CD4-positive, alpha-beta memory T cell (primary cell): ENCODE measurements at places on chromosomes 1 and 21. TPM values are rescaled to one million over a fixed set of nuclear protein-coding genes. Genes with fewer than 3 reads are reported as not detected.

C1QC gene
- total RNA-seq: 3.3 TPM

LCE2C gene
- not detected for total RNA-seq

DNASE2B gene
- not detected for total RNA-seq

FAM110D gene
- total RNA-seq: not detected

C1QTNF12 gene
- total RNA-seq: 2.4 TPM

ARHGAP29 gene
- not detected for total RNA-seq

TMEM51 gene
- total RNA-seq: 0.47 TPM

GRCh38 chr21:15567191-15567590 is 162.6 kb upstream of the USP25 start:
- no peak for DNase-seq

- DNase-seq: no peak
Observed at GRCh38 chr1:235809688-235810397, 56.9 kb downstream of the LYST start.

DNA sequence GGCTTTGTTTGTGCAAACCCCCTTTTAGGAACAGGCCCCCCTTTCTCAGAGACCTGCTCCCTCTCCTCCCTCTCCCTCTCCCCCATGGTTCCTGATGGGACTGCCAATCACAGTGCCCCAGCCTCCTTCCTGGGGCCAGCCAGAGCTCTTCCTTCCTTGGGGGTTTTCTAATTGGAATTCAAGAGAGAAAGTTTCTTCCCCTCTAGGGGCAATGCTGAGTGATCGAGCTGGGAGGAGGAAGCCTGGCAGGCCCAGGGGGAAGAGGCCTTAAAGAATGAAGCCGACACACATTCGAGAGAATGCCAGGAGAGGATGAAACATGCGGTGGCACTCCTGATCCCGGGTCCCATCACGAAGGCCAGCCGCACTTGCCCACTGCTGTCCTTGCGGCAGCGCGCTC is 21.3 kb upstream of the COL16A1 start:
- no peak for DNase-seq

DNA sequence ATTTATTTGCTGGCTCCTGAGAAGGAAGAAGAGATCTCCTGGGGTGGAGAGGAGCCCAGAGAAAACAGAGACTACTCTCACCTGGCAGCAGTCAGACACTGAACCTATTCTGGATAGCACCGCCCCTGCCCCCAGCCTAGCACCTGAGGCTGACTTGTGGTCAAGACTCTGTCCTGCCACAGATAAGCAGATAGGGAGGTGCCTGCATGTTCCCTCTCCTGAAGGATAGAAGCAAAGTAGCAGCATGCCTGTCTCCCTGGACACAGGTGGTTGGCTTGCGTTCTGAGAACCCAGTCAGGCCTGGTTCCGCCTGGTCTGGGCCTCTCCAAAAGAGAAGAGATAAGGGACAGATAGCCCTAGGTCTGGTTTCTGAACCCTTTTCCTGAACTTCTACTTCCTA is 1.3 kb upstream of the EFNA3 start:
- no peak for DNase-seq

DNA sequence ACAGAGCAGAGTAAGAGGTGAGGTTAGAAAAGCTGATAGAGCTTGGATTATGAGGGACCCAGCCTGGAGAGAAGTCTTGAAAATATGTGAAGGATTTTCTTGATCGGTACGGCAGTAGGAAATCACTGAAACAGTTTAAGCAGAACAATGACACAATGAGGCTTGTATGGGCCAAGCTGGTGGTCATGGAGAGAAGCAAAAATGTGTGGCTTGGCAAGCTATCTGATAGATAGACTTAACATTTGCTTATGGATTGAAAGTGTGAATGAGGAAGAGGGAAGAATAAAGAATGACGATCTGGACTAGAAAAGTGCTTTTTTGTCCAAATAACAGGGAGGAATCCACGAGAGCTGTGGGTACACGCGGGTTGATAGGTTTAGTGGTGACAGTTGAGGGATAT is 15.4 kb upstream of the XPR1 start:
- no peak for DNase-seq

GRCh38 chr1:232481091-232481490 is 148.8 kb downstream of the SIPA1L2 start:
- DNase-seq: no peak

DNA sequence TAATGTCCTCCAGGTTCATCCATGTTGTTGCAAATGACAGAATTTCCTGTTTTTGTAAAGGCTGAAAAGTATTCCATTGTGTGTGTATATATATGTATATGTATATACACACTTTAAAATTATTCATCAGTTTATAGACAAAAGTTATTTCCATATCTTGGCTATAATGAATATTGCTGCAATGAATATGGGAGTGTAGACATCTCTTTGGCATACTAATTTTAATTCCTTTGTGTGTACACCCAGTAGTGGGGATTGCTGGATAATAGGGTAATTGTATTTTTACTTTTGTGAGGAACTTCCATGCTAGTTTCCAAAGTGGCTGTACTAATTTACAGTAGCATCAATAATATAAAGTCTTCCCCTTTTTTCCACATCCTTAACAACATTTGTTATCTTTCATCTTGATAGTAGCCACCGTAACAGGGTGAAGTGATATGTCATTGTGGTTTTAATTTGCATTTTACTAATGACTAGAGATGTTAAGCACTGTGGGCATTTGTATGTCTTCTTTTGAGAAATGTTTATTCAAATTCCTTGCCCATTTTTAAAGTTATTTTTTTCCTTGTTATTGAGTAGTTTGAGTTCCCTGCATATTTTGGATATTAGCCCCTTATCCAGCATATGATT is 243.0 kb downstream of the PDE4B start:
- no peak for DNase-seq

DNA sequence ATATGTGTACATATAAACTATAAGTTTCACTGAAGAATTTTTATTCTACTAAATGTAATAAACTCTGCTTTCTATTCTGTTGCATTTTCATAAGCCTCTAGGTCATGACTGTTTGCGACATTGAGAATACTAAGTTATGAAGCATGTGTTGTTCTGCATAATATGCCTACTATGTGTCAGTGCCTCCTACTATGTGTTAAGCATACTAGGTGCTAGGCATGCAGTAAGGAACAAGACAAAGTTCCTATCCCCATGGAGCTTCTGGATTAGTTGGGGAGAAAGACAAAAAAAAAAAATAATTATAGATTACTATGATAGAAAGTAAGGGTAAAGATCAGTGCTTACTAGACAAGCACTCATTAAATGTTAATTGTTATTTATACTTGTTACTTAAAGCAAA is 1.3 kb downstream of the SDCCAG8 start:
- no peak for DNase-seq

DNA sequence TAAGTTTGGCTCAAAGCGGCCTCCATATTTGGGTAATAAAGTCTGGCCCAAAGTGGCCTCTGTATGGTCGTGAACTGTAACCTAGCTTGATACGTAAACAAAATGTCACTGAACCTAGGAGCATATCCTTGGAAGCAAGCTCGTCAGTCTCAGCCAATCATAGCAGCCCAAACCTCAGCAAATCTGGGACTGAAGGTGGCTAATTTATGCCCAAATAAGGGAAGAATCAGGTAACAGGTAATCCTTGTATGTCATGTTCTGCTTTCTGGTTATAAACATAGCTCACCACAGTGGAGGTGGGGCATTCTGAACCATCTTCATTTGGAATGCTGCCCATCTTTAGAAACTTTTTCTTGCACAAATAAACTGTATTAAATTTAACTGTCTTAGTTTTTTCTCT is 281.1 kb downstream of the TTLL7 start:
- no peak for DNase-seq

GRCh38 chr1:20148571-20149500 is 9.7 kb downstream of the PLA2G2F start:
- DNase-seq: no peak

DNA sequence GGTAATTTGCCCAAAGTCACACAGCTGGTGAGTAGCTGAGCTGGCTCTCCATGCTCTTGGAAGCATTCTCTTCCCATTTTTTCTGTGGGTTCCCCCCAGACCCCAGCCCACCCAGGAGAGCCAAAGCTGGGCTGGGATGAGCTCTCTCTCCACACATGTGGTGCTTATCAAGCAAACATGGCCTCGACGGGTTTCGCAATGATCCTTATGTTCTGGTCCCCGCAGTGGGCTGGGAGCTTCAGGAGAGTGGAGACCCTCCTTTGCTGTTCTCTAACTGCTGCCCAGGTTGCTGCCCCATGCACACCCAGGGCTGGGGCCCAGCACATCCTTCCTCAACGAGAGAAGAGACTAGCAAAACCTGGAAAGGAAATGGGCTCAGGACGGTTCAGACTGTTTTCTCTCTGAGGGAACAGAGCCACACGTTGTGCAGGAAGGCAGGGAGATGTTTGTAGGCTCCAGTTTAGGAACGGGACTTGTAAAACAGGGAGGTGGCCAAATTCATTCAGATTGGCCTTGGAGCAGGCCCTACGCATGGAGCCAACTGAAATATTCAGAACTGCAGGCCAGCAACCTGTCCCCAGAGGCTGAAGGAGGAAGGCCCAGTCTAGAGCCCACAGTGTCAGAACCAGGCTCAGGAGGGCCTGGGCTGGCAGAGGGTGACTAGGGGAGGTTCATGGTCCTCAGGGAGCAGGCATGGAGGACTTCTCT is 27.2 kb upstream of the CSF1 start:
- no peak for DNase-seq
